IPS DF 6.9 (cell line): ENCODE measurements at places on chromosomes 1 and 21.

DNA sequence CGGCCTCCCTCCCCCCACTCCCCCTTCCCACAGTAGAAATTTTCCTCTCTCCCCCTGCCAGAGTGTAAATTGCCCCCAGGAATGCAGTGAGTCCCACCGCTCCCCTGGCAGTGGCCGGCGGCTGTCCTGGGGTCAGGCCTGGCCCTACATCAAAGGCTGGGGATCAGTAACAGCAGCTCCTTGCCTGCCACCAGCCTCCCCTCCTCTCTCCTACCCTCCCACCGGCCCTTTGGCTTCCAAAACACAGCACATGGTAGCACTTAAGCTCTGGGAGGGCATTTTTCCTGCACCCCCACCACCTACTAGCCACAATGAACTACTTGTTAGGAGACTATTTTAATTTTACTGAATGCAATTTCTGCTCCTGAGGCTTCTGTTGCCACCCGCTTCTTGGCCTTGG lies 9.0 kb upstream of the COL8A2 start:
- DNase-seq, result no peak

DNA sequence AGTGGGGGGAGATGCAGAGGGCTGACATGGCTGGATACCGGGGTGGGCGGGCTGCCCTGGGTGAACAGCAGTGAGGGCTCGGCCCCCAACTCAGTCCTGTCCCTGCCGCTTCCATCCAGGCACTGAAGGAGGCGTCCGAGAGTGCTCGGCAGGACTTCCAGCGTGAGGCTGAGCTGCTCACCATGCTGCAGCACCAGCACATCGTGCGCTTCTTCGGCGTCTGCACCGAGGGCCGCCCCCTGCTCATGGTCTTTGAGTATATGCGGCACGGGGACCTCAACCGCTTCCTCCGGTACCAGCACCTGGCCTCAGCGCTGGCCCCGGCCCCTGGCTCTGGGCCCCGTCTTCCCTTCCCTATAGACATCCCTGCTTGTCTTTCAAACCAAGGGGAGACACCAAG lies 15.6 kb downstream of the NTRK1 start:
- DNase-seq, result no peak

- no peak for DNase-seq
Measured at GRCh38 chr1:41464885-41465284, 19.6 kb downstream of the EDN2 start.

DNA sequence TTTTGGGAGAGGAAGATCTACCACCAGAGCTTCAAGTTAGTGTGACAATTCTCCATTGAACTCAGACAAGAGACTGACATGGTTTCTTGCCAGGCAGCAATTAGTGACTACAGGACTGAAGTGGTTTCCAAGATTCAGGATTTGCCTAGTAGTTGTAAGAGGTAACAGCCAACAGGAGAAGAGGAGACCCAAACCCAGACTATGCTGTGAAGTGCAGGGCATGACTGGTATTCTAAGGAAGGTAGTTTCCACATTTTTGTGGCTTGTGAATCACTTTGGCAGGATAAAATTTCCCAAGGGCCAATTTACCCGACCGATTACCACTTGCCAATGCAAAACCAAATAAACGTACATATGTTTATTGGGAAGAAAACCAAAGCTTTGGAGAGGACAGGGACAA lies 14.7 kb upstream of the RAP1A start:
- DNase-seq, result no peak

DNA sequence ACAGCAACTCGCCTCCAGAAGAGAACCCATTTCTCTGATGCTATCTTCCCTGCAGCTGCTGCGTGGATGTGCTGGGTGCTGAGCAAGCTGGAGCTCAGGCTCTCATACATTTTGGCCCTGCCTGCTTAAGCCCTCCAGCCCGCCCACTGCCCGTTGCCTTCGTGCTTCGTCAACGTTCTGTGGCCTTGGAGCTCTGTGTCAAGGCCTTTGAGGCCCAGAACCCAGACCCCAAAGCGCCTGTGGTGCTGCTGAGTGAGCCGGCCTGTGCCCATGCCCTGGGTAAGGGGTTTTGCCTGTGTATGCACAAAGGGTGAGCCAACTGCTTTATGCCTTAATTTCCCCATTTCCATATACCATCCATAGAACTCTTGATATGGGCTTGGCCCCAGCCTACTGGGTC lies 1.1 kb downstream of the DPH2 start:
- no peak for DNase-seq

- no peak for DNase-seq
Measured at GRCh38 chr21:43207868-43208267, 39.1 kb downstream of the CRYAA start.

DNA sequence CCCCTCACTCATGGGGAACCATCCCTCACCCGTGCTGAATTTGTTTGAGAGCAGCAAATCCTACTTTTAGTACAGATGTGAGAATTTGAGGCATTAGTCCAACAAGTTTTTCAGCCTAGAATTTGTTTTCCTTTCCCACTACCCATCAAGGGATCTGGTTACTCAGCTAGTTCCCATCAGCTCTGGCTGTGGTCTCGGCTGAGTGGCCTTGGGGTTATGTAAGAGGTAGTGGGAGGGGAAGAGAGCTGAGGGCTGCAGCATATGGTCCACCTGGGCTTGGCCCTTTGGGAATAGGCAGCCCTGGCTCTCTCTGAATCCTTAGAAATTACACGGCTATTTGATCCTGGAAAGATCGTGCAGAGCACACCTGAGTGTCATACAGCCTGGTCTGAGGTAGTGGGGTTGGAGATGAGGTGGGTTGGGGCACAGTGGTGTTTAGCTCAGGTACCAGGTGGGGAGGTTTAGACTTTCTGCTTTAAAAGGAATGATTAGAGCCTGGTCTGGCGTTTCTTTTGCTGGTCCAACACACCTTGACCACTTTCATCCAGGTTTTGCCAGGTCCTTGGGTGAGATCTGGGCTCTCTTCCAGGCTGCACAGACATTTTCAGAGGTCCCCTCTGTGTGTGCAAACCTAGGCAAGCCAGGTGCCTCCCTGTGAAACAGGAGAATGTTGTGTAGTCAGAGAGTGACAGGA lies 4.2 kb downstream of the GSTM4 start:
- no peak for DNase-seq

GRCh38 chr21:34859976-34860653 lies 189.0 kb downstream of the RUNX1 start:
- no peak for DNase-seq

DNA sequence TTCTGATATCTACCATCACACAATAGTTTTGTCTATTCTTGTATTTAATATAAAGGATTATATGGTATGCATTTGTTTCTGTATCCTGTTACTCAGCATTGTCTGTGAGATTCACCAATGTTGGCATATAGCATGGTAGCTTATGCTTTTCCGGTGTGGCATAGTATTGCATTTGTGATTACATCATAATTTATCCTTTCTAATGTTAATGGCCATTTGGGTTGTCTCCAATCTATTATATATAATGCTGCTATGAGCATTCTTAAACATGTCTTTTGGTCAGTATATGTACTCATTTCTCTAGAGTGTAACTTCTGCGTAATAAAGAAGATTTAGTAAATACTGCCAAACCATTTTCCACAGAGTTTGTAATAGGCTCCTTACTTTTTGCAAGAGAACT lies 40.9 kb upstream of the GFI1 start:
- DNase-seq, result no peak

DNA sequence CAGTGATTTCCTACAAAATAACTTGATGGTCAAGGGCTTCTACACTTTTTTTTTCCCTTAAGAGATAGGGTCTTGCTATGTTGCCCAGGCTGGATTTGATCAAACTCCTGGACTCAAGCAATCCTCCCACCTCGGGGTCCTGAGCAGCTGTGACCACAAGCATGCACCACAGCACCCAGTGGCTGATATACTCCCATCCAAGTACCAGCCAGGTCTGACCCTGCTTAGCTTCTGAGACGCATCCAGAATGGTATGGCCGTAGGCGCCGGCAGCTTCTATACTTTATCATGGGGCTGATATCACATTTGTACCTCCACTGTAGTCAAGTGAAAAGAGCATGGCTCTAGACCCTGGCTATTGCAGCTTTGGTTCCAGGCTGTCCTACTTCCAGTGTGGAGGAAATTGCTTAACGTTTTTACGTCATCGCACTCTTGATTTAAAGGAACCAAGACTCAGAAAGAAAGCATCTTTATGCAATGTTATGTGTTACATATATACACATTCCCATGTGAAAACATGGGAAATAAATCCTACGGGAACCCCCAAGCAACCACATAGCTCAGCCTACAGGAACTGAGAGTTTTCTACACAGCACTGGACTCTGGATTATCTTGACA lies 39.5 kb downstream of the PDPN start:
- DNase-seq, result no peak

- DNase-seq, result no peak
Measured at GRCh38 chr1:207659545-207660153, 14.7 kb downstream of the CR1L start.

DNA sequence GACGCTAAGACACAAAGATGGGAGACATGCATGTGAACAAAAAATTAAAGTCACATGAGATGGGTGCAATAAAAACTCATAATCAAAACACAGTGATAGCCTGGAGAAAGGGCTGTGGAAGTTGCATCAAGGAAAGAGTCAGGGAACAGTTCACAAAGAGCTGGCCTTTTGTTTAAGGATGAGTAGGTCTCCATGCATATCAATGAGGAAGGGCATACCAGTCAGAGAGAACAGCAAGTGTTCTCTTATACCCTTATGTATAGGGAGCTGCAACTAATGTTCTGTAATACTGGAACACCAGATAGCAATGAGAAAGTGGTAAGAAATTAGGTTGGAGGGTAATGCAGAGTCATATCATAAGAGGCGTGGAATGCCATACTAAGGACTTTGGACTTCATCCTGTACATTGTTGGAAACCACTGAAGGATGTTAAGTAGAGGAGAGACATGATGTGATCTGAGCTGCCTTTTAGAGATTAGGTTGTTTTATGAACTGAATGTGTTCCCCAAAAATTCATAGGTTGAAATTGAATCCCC lies 46.7 kb upstream of the SAMD13 start:
- DNase-seq, result no peak

DNA sequence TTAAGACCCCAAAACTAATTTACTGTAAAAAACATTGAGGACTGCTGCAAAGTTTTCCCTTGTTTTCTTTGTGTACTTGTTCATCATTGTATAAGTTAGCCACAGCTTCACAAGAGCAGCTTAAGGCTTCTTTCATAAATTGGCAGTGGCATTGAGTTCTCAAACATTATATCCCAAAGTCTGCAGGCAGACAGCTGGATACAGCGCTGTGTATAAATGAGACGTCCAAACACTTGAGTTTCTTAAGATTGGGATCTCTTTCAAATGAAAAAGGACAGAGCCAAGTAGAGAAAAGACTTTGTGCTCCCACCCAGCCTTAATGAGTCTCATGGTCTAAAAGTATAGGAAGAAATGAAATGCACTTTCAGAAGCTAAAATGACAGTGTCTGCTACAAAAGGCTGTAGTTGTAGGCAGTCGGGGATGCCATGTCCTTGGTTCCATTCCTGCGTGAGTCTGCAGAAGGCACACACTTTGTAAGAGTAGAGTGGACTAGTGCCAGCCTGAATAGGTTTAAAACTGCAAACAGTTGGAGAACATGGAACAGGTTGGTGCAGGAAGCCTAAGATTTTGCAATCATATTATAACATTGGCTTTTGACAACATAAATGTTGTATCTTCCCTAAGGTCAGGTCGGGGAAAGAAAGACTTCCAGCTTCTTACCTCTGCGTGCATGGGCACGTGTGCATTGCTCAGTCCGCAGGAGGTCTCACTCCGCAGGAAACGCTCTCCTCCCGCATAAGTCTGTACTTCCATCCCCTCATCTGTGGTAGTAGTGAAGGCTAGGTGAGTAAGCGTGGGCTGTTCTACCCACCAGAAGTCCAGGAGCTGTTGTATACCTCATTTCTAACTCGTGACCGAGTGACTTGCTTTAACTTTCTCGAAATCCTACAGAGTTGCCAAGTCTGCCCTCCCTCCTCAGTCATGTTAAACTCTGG lies 94.4 kb downstream of the CD247 start:
- no peak for DNase-seq

DNA sequence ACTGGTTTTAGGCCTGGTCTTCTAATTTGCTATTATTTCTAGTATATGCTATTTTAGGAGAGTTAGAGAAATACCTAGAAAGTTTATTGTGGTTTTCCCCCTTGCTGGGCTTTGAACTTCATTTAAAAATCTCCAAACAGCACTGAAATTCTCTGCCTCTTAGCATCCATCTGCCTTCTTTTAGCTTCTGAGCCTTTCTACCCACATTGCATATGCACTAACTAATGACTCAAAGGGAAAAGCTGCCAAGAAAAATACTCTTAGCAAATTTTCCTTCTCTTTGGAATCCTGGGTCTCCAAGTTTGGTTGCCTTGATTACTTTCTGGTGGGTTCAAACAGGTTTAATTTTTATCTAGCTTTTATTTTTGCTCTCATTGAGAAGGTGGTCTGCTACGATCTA lies 408.4 kb upstream of the PTBP2 start:
- DNase-seq, result no peak

DNA sequence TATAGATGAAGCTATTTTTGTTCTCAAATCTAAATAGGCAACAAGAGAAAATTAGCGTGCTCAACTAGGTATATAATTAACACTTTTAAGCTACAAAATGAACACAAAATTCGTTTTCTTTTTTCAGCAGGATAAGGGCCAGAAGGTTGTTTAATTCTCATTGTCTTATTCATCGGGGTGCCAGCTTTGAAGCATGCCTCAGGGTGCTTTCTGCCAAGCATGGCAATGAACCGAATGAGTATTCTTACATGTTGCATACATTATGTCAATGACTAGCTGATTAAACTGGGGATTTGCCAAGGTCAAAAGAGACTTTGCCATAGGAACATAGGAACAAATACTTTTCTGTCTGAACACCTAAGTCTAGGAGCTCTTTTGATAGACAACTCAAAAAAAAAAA lies 102.0 kb upstream of the MAP1LC3C start:
- no peak for DNase-seq

DNA sequence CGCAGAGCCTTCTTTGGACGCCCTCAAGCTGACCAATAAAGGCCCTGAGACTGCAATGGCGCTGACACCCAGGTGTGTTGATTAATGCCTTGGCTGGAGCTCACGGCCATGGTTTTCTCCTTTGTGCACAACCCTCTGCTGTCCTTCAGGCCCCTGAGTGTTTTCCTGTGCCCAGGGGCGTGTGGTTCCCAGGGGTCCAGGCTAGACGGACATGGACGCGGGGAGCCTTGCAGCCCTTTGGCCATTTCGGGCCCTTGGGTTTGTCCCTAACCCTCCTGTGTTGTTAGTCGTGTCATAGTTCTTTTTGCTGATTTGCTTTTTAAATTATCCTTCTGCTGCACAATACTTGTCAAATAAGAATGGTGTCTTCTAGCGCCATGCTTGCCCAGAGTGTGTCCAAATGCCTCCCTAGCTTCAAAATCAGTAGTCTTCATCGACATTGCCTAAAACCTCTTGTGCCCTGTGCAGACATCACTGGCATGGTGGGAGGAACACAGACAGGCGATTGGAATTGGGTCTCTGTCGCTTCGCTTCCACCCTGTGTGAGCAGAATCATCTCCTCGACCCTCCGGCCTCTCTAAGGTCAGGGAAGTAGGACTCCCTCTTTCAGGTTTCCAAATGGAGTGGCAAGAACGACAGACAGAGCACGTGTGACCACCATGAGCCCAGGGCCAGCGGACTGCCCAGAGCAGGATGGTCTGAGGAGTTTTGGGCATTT lies 1.9 kb downstream of the KRTAP10-4 start:
- DNase-seq, result no peak
